ENCODE measurements at places on chromosomes 2 and 18. TPM values are rescaled to one million over a fixed set of nuclear protein-coding genes. Genes with fewer than 3 reads are reported as not detected.

- DNase-seq: no peak
- no peak overlapping the region for H3K4me3 ChIP-seq
- H3K27me3 ChIP-seq: no peaks in the 10 kb centered on the region
- H3K27ac ChIP-seq: no peak overlapping the region
Observed at GRCh38 chr18:54112356-54112755, 112.1 kb downstream of the MBD2 start.

GRCh38 chr2:16055848-16056580 is 115.7 kb downstream of the MYCN start:
- no peak for DNase-seq
- no peaks in the 10 kb centered on the region for H3K27me3 ChIP-seq
- H3K4me1 ChIP-seq: no peaks in the 10 kb centered on the region
- H3K36me3 ChIP-seq: no peaks in the 10 kb centered on the region

ZNF514 gene
- total RNA-seq: 35.2 TPM

DNA sequence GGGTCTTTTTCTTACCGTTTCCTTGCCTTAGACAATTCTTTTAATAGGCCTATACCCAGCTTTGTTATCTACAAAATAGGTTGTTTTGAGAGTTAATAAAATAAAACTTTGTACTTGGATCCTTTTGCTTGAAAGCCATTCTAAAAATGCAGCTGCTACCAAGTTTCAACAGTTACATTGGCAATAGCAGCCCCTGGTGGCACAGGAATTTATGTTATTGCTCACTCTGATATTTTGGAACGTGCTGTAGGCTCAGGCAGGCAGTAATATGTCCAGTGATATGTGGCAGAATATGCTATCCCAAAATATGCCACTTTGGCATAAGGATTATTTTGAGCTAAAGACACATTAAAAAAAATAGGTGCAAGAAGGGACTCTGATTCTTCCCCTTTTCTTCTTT is 6.7 kb upstream of the COMMD1 start:
- H3K36me3 ChIP-seq: no peaks in the 10 kb centered on the region
- no peak overlapping the region for H3K4me3 ChIP-seq
- H3K4me1 ChIP-seq: no peaks in the 10 kb centered on the region
- no peak overlapping the region for H3K27ac ChIP-seq
- no peak for DNase-seq

GRCh38 chr2:170214309-170214948 is 36.5 kb downstream of the MYO3B start:
- H3K4me1 ChIP-seq: no peaks in the 10 kb centered on the region
- no peak overlapping the region for H3K4me3 ChIP-seq
- no peaks in the 10 kb centered on the region for H3K36me3 ChIP-seq
- no peak overlapping the region for H3K27ac ChIP-seq

DNA sequence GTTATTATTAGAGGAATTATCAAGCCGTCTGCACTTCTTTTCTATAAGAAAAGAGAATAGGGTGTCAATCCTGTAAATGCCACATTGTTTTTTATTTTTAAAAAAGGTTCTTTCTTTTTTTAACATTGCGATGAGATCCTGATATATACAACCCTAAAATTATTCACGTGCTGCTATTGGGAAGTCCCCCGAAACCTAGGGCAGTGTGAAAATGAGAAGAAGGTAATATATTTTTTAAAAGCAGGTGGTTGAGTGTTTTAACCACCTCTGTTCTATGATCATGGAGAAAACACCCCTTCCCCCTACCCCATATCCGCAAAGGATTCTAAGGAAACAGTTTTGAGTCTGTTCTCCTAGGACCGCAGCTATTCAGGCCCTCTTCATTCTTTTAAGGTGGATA is 94.5 kb upstream of the KLHL14 start:
- no peaks in the 10 kb centered on the region for H3K36me3 ChIP-seq
- H3K27ac ChIP-seq: no peak overlapping the region
- no peak overlapping the region for H3K4me3 ChIP-seq
- H3K27me3 ChIP-seq: no peaks in the 10 kb centered on the region

SIX3 gene
- total RNA-seq: not detected

SLC4A1AP gene
- total RNA-seq: 26.6 TPM

MEP1B gene
- total RNA-seq: not detected

RNF144A gene
- total RNA-seq: 41.1 TPM

GRCh38 chr2:147082850-147083522 is 761.8 kb upstream of the ACVR2A start:
- H3K27ac ChIP-seq: no peak overlapping the region
- no peak overlapping the region for H3K4me3 ChIP-seq
- H3K27me3 ChIP-seq: no peaks in the 10 kb centered on the region
- H3K4me1 ChIP-seq: no peaks in the 10 kb centered on the region

DNA sequence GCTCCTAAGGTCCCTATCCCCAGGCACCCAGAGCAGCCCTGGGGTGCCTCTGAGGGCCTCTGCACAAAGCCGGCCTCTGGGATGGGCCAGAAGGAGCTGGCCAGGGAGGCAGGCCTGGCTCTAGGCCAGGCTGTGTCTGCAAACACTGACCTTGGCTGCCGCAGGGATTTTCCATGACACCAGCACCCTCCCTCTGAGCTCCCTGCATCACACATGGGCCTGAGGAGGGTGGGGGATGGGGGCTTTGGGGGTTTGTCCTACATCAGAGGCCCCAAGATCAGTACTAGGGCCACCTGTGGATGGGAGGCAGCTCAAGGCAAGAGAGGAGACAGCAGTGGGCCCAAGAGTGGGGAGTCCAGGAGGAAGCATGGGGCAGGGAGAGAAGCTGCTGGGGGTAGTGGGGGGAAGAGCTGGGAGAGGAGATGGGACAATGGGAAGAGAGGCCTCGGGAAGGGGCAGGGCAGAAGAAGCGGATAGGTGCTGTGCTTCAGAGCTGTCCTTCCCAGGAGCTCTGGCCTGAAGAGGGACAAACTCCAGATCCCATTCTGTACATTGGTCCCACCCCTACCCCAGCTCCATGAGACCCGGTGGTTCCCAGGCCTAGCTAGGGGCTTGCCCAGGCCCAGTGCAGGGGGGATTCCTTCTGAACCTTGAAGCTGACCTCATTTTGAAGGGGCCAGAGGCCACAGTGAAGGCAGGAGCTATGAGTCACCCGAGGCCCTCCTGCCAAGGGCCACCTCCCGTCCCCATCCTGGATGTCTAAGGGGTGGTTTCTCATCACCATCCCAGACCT is 28.0 kb downstream of the KCNK3 start:
- no peak for DNase-seq
- no peaks in the 10 kb centered on the region for H3K4me1 ChIP-seq
- no peak overlapping the region for H3K4me3 ChIP-seq

STK25 gene
- 182 TPM for total RNA-seq

- no peak overlapping the region for H3K4me3 ChIP-seq
- peaks cover 4% of the 10 kb centered on the region for H3K4me1 ChIP-seq
- H3K27me3 ChIP-seq: no peaks in the 10 kb centered on the region
- no peak overlapping the region for H3K27ac ChIP-seq
Observed at GRCh38 chr2:120446236-120447126, 100.5 kb downstream of the INHBB start.
